ENCODE measurements at places on chromosomes 7 and 10.

DNA sequence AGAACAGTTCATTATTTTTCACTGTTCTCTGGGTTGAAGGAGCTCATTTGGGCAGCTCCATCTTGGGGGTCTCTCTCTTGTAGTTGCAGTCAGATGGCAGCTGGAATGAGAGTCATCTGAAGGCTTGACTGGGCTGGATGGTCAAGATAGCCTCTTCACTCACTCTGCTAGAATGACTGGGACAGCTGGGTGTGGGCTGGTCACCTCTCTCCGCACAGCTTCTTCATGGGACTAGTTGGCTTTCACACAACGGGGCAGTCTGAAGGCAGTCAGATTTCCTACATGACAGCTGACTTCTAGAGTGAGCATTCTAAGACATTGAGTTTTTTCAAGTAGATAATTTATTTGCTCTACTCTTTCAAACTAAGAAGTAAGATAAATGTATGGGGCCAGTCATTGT lies 13.1 kb downstream of the PLEKHA1 start:
- no peak for DNase-seq

- DNase-seq: no peak
Measured at GRCh38 chr10:132642732-132643008, 105.1 kb downstream of the INPP5A start.

DNA sequence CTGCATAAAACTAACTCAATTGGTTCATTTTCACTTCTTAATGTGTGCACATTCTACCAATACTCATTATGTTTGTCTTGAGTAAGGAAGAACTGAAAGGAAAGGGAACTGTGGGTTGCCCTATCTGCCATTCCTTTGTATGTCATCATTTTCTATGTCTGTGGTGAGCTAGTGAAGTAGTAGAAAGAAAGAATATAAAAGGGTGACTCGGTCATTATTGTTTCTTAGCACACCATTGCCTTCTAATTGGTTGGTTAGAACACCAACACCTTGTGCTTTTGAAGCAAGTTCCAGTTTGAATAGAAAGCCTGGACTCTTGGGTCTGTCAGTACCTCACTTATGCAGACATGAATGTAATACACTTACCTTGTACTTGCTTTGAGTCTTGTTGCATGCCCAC lies 64.3 kb upstream of the MDFIC start:
- DNase-seq: no peak

GRCh38 chr7:45149606-45150005 lies 8.0 kb upstream of the RAMP3 start:
- DNase-seq: no peak

- no peak for DNase-seq
Measured at GRCh38 chr10:97071496-97071895, 114.3 kb downstream of the SLIT1 start.

- no peak for DNase-seq
Measured at GRCh38 chr7:29854257-29854938, 48.1 kb downstream of the WIPF3 start.

DNA sequence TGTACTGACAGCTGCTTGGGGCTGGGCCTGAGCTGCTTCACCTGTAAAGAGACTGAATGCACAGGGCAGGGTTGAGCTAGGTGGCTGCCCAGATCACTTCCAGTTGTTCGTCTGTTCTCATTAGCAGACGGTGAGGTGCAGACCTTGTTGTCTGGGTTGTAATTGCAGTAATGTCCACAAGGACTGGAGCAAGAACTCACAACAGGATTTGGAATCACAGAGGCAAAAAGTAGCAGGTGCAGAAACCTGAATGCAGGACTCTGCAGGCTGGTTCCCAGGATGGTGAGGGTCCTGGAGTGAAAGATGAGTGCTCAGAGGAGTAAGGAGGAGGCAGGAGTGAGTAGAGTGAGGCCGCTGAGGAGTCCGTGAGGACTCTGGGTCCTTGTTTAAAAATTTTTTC lies 9.2 kb downstream of the ZSCAN25 start:
- no peak for DNase-seq

DNA sequence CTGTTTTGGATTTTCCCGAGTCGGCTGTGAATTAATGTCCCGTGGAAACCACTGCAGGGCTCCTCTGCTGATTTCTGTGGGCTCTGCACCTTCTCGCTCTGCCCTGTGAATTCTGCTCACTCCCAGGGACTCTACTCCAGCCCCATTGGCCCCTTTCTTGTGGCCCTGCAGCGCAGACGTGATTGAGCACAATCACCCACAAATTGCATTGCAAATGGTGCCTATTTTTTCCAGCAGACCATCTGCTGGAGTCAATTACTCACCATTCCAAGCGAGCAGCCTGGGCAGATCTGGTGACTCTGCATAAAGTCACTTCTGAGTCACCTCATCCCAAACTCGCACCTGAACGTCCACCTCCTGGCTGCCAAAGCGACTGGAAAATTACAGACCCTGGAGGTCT lies 235.8 kb downstream of the PAXIP1 start:
- DNase-seq: no peak

DNA sequence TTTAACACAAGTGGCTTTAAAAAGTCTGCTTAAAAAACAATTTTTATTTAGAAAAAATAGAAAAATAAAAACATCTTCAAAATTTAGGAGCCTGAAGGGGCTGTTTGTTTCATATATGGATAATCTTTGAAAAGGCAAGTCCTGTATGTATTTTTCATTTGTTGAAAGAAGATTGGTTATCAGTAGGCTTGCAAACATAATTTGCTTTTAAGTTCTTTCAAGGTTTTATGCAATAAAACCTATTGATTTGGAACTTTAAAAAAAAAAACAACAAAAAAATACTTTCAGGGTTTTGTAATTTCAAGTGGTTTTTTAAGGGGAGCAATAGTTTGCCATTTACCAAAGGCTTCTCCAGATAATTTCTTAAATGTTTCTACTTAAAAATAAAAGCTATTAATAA lies 35.6 kb downstream of the MPLKIP start:
- DNase-seq: no peak

- DNase-seq: no peak
Measured at GRCh38 chr10:110073896-110074295, 66.1 kb downstream of the ADD3 start.

DNA sequence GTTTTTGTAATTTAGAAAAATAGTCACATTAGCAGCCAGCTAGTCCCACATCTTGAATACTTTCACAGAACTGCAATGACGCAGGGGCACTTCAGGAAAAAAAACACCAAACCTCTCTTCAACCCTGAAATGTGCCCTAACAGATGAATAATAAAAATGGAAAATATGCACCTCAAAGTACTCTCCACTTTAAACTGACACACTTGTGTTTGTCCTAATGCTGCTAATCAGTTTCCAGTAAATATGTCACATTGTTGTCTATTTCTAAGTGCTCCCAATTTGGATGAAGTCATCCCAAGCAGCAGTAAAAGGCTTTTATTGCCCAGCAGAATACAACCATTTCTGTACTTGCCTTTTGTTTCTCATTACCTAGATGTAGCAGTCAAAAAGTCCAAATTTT lies 86.7 kb downstream of the PARD3 start:
- no peak for DNase-seq

DNA sequence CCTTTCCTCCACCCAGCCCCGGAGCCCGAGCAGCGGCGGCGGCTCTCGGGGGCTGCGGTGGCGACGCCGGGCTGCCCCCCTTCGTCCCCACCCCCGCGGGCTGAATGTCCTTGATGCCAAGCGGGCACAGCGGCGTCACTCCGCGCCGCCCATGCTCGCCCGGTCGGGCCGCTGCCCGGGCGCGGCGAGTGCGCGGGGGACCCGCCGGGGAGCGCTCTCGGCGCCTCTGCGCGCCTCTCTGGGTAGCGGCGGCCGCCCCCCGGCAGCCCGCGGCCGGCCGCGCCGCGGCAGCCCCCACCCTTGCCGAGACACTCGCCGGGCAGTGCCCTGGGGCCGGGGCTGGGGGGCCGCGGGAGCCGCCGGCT lies 433 bp upstream of the PLXNA4 start:
- no peak for DNase-seq

GRCh38 chr7:44733708-44734481 lies 14.8 kb upstream of the ZMIZ2 start:
- DNase-seq: no peak

Data from stimulated activated CD8-positive, alpha-beta memory T cell treated with anti-CD3 and anti-CD28 coated beads, Interleukin-4, amount 100 ng/mL, for 1 hour (primary cell).